ENCODE measurements at places on chromosomes 5 and 9.

GRCh38 chr5:994821-995220 lies 13.8 kb upstream of the NKD2 start:
- H3K27me3 ChIP-seq = peaks cover 57% of the 10 kb centered on the region
- no peak for DNase-seq
- no peak overlapping the region for H3K4me3 ChIP-seq
- no peak overlapping the region for H3K27ac ChIP-seq
- no peaks in the 10 kb centered on the region for H3K36me3 ChIP-seq

DNA sequence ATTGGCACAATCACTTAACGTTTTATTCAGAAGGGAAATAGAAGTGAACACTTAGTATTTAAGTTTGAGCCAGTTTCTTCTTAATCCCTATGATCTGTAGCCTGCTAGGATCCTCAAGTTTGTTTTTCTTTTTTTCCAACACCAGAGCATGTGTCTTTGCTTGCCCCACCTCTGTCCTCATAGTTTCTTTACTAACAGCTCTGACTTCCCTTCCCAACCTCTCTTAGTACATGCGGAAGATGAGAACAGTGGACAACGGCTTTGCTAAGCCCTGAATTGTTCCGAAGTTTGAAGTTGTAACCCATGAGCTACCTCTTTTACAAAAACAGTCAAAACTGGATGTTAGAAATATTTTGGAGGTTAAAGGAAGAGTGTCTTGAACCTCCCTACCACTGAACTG lies 61.7 kb upstream of the TAF11L2 start:
- DNase-seq = no peak
- no peaks in the 10 kb centered on the region for H3K27me3 ChIP-seq
- no peak overlapping the region for H3K4me3 ChIP-seq
- no peak overlapping the region for H3K27ac ChIP-seq

DNA sequence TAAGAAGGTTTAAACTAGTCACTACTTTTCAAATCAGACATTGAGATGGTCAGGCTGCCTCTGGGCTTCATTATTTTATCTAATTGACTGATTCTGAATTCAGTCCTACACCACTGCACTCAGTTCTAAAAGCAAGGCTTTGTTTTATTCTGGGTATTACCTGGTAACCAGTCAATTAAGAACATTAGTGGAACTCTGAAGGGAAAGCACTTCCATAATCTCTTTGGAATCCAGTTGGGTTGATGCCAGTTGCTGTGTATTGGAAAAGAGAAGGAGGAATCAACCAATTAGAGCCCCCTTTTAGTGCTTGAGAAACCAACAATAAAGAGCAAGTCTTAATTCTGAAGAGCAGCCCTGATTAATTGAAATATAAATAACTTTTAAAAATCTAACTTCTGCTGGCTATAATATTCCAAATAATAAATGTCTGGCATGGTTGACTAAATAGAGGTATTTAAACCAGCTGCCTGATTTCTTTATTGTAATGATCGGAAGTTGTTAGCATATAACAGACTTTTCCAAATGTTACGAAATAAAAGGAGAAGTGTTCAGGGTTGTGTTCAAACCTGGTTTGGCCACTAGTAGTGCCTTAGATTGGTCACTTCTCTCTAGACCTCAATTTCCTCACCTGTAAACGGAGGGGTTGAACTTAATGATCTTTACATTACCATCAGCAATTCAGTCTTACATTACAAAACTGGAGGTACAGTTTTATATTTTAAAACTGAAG lies 32.0 kb downstream of the CPEB4 start:
- H3K36me3 ChIP-seq = no peaks in the 10 kb centered on the region
- H3K4me1 ChIP-seq = peaks cover 20% of the 10 kb centered on the region
- DNase-seq = no peak

- DNase-seq = no peak
- no peak overlapping the region for H3K4me3 ChIP-seq
- no peaks in the 10 kb centered on the region for H3K36me3 ChIP-seq
- H3K27ac ChIP-seq = no peak overlapping the region
Measured at GRCh38 chr9:83299571-83299970, 236.6 kb upstream of the RASEF start.

DNA sequence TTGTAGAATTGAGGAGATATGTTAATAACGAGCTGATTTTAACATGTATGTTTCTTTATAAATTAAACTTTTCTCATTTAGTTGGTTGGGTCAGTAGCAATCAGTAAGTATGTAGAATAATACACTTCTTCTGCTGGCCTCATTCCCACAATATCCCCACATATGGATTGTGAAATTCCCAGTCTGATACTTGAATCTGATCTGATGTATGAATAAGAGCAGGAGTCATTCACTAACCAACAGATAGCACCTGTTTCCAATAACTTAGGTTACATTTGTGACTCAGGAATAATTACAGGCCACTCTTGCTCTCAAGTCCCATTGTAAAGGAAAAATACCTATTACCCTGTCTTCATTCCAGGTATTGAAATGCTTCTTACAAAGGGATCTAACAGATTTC lies 23.9 kb downstream of the SLC36A1 start:
- DNase-seq = no peak
- no peak overlapping the region for H3K4me3 ChIP-seq
- no peak overlapping the region for H3K27ac ChIP-seq

- DNase-seq = no peak
- H3K4me1 ChIP-seq = no peaks in the 10 kb centered on the region
- no peaks in the 10 kb centered on the region for H3K27me3 ChIP-seq
- no peaks in the 10 kb centered on the region for H3K36me3 ChIP-seq
- H3K27ac ChIP-seq = no peak overlapping the region
Measured at GRCh38 chr5:130166839-130167490, 262.7 kb downstream of the CHSY3 start.
